Stomach (tissue), 19 donors: ENCODE measurements at places on chromosomes 3 and 15. TPM values are rescaled to one million over a fixed set of nuclear protein-coding genes. Genes with fewer than 3 reads are reported as not detected.

SLC12A1 gene
- total RNA-seq = not detected

DNA sequence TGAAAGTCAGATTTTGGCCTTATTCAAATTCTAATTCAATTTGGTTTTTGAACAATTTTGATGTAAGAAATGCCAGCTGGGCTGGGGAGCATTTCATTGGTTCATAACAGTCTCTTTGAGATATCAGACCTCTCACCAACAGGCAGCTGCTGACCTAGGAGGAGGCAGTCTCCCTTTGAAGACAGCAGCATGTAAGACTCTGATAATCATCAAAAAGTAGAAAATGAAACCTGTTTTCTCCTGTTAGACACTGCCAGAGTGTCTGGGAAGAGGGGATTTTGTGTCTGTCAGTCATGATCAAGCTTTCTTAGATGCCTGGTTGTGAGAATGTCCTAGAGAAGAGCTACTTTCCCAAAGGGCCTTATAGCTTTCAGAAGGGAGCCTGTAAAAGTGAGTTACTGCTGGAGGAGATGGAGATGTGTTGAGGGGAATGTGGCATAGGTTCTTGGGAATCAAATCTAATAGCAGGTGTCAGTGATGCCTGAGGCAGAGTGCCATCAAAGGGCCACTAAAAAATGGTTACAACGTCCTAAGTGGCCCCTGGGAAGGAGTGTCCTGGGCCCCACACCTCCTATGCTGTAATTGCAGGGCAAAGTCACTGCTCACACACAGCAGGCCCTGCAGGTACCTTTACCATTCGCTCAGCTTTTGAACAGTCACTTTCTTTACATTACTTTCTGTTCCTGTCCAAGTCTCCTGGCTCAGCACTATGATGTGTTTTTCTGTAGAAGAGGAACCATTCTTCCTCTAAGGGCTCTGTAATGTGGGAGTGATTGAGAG is 43.1 kb downstream of the FSTL1 start:
- no peak overlapping the region for H3K4me3 ChIP-seq
- H3K36me3 ChIP-seq = peaks cover 89% of the 10 kb centered on the region
- H3K27me3 ChIP-seq = no peaks in the 10 kb centered on the region
- no peak for DNase-seq

- peaks cover 27% of the 10 kb centered on the region for H3K36me3 ChIP-seq
- H3K27me3 ChIP-seq = no peaks in the 10 kb centered on the region
- no peak overlapping the region for H3K4me3 ChIP-seq
- DNase-seq = no peak
Measured at GRCh38 chr3:8556473-8556869, 54.8 kb downstream of the LMCD1 start.

DNA sequence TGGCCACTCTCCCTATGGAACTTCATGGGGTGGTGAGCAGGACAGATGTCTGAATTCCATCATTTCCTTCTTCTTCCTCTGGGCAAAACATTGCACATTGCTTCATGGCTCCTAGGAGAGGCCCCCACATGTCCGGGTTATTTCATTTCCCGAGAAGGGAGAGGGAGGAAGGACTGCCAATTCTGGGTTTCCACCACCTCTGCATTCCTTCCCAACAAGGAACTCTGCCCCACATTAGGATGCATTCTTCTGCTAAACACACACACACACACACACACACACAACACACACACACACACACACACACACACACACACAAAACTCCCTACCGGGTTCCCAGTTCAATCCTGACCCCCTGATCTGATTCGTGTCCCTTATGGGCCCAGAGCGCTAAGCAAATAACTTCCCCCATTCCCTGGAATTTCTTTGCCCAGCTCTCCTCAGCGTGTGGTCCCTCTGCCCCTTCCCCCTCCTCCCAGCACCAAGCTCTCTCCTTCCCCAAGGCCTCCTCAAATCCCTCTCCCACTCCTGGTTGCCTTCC is 1.9 kb downstream of the RHO start:
- H3K27me3 ChIP-seq = no peaks in the 10 kb centered on the region
- H3K4me3 ChIP-seq = no peak overlapping the region
- no peak overlapping the region for H3K27ac ChIP-seq
- no peaks in the 10 kb centered on the region for H3K36me3 ChIP-seq
- no peak for DNase-seq

CNTN3 gene
- total RNA-seq = 4.9 TPM

RPLP1 gene
- 99.1 TPM for total RNA-seq

DNA sequence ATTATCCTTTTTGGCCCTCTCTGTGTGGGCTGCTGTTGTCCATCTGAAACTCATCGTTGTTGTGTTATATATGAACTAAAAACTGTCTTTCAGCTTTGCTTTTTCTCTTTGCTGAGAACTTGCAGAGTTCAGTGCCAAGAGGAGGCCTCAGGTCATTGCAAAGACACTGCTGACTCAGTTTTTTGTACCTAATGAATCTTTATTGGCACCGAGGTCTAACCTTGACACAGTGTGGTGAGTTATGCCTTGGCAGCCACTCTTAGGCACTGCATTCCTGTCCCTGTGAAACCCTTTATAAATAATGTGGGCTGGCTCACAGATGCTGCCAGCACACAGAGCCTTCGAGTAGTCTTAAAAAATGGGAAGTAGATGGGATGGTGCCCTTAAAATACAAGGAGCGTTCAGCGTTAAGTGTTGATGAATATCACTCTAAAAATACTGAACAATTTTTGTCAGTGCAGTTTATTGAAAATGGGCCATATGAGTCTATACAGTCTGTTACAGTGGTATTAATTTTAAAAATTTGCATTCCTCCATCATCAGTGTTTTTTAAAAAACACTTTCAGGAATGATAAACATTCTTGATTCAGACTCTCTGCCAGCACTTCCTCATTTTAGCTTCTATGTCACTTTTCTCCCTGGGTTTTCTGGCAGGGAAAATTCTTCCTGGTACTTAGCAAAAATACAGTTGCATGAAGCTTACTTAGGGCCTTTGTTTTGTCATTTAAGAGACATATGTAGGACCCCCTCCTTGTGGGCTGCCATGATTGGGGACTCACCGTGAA is 234.1 kb downstream of the CACNA2D3 start:
- no peaks in the 10 kb centered on the region for H3K27me3 ChIP-seq
- H3K36me3 ChIP-seq = no peaks in the 10 kb centered on the region
- DNase-seq = no peak
- no peak overlapping the region for H3K4me3 ChIP-seq
- H3K4me1 ChIP-seq = peaks cover 5% of the 10 kb centered on the region
- H3K27ac ChIP-seq = no peak overlapping the region
